Left lobe of liver (tissue), 2 donors: ENCODE measurements at places on chromosomes 5 and 9.
A peak's percentile ranks its signal among the peaks of the same experiment; 100 is the strongest.

- no peak for DNase-seq
Observed at GRCh38 chr5:90956511-90957097, 398.0 kb downstream of the ADGRV1 start.

DNA sequence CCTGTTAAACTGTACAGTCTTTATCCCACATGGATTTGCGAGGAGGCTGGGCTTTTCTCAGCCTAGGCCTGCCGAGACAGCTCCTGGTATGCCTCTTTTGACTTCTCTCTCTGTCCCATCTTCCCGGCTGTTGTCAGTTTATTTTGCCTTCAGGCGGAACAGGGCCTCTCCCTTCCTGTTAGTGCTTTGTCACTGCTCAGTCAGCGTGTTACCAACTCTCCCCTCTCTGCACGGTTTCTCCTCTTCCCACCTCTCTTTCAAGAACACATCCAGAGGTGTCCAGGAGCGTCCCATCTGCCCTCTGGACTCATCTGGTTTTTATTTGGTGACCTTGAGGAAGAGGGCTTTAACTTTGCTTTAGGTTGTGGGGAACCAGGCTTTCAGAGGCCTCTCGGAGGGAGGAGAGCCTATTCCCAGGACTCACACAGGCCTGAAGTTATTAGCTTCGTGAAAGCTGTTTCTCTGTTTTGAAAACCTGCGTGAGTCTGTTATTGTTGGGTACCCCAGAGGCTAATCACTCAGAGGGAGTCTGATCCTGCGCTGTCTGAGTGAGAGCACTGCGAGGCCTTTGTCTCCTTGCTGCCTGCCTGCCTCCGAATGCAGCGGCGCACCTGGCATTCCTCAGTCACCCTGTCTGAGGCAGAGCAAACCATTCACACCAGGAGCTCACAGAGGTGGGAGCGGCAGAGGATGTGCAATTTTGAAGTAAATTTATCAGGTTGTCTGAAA, 234.4 kb upstream of the MPDZ start:
- no peak for DNase-seq

DNA sequence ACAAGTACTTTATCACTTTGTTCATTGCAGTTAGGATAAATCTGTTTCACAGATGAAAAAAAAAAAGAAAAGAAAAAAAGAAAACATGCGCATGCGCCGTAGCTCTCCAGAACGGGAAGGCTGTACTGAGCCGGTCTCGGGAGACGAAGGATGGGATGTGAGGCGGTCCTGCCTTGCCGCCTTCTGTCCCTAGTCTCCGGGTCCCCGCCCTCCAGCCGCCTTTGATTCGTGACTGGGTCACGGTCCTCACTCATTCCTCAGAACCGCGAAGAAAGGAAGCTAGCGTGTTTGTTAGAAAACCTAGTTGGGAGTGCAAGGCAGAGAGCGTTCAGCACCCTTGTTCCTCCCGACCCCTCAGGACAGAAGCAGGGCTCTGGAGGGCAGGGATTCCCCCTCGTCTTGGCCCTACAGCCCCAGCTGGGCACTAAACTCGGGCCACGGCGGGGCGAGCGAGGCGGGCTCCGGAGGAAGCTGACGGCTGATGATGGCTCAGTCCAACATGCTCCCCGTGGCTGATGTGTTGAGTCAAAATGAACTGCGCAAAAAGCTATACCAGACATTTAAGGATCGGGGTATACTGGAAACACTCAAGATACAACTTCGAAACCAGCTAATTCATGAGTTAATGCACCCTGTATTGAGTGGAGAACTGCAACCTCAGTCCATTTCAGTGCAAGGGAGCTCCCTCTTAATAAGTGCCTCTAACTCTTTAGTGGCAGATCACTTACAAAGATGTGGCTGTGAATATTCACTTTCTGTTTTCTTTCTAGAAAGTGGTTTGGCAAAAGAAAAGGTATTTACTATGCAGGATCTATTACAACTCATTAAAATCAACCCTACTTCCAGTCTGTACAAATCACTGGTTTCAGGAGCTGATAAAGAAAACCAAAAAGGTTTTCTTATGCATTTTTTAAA, 40.0 kb downstream of the CPLANE1 start:
- no peak for DNase-seq

DNA sequence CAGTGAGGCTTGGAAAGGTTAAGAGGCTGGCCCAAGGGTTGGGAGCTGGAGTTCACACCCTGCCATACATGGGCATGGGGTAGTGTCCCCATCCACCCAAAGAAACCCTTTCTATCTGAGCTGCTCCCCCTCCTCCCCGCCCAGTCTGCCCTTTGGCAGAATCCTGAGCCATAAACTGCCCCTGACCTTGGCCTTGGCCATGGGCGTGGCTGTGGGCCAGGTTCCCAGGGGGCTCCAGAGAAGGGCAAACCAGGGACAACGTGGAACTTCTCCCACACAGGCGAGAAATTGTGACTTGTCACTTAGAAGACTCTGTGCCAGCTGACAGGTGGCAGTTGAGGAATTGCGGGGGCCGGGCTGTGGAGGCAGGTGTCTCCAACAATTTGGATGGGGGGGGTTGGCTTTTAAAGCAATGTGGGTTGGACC, 4.8 kb downstream of the FAM78A start:
- no peak for DNase-seq

DNA sequence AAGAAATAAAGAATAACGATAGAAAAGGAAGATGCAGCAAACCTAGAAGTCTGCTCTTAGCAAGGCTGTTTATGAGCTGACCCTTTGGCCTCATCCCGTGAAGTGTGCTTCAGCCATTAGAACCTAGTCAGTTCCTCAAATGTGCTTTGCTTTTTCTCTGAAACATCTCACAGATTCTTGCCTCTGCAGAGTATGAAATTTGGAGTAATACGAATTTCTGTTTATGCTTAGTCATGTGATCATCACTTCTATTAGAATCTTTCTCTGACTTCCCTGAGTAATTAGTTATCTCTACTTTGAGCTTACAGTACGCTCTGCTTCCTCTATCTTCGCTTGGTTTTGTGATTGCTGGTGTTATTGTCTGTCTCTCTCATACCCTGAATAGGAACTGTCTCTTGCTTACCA, 11.3 kb downstream of the CYSTM1 start:
- DNase-seq, result no peak

DNA sequence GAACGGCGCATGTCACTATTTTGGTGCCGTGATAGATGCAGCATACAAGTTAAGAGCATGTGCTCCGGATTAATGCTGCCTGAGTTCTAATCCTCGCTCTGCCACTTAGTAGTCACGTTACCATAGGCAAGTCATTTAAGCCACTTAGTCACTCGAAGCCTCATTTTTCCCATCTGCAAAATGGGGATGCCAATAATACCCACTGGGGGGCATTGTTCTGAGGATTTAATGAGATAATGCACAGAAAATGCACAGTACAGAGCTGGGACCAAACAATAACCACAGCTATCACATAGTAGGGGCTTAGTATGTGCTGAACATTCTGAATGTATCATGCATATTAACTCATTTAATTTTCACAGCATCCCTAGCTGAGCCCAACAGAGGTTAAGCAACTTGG, 9.1 kb downstream of the NIPAL4 start:
- no peak for DNase-seq

DNA sequence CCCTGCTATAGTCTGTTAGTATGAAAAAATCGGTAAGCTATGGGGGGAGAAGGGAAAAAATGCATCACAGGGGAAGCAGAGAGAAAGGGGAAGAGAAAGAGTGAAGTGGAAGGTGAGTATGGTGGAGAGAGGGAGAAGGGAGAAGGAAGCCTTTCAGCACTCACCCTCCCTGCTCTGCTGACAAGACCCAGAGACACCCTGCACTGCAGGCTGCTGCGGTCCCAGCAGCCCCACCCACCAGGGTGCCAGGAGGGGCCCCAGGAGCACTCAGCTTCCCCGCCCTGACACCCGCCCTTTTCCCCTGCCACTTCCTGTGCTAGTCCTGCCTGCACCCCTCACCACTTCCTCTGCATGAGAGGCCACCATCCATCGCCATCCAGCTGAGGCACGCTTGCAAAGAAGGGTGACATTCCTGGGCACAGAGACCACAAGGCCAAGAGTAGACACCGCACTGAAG, 12.7 kb downstream of the STK10 start:
- no peak for DNase-seq

DNA sequence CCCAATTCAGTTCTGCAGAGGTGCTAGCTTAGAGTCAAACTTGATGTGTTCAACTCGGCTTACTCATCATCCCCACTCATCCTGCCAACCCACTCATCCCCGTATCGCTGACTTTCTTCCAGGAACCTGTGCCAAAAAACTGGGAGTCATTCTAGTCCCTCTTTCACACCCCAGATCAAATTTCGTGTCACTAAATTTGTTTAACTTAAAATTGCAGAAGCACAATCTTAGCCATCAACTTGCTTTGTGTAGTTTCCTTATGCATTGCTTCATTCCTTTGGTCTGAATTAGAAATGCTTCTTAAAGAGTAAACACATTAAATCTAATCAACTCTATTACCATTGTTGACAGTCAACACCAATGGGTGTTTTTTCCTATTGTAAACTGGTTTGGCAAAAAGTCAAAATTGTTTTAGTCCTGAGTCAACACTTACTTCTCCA, 162.4 kb downstream of the TTC39B start:
- no peak for DNase-seq

GRCh38 chr5:180140571-180140970, 68.4 kb downstream of the RASGEF1C start:
- peak; percentile 23 for DNase-seq

- no peak for DNase-seq
Observed at GRCh38 chr5:77353251-77353650, 138.9 kb downstream of the WDR41 start.

DNA sequence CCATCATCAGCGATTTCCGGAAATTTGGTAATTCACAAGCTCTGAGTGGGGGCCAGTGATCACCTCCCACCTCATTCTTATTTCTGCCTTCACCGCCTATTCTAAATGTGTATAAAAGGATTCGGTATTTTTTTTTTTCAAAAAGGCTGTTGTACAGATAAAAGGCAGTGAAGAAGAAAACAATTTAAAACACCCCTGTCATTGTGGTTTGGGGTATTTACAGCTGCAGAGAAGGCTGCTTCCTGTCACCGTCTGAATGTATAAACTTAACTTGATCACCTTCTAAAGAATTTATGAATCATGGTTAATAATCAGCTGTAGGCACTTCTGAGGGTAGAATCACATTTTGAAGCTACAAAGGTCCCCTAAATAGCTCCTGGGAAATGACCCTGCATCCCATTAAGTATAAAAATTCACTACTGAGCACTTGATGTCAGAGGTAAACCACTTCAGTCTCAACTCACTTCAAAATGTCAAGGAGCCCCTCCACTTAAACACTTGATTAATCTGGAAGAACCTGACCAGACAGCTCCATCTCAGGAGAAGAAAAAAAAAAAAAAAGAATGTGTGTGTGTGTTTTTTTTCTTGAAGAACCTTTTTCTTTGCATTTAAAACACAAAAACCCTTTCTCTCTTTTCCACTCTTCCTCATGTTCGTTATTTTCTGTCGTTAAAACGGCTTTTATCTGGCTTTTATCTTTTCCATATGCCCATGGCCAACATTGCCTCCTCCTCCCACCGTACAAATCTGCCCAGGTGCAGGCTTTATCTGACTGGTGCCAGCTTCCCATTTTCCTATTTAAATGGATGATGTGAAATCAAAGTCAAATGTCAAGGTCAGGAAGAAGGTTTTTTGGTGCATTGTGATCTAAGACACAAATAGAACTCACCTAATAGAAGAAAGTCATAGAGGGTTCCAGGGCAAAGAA, 291.2 kb downstream of the IRX1 start:
- DNase-seq, result no peak

GRCh38 chr9:114346146-114346545, 16.5 kb downstream of the ORM2 start:
- no peak for DNase-seq

DNA sequence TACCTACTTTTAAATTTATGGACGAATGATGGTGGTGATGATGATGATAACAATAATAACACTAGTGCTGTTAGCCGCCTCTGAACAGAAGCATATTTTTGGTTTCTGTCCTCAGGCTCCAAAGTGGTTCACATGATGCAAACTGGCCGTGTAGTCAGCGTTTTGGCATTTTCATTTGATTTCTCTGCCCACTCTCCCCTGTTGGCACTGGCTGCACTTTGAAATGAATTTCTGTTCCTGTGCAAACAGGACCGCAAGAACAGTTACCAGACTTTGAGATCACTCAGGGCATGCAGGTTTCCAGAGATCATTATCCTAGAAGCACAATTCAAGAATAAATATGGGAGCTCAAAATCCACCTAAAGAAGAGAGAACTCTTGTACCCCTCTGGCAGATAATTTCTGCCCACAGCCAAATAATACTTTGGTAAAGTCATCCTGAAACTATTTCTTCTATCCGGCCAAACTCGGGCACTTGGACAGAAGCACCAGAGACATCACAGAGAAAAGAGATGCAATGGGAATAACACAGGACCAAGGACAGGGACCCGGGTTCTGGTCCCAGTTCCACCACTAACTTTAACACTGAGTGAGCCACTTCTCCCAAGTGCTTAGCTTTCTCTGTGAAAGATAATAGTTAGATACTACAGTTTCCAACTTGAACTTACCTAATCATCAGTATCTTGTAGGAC, 201.7 kb upstream of the PTGER4 start:
- no peak for DNase-seq

GRCh38 chr9:29214690-29215253, 1641.5 kb upstream of the C9orf72 start:
- DNase-seq, result no peak

DNA sequence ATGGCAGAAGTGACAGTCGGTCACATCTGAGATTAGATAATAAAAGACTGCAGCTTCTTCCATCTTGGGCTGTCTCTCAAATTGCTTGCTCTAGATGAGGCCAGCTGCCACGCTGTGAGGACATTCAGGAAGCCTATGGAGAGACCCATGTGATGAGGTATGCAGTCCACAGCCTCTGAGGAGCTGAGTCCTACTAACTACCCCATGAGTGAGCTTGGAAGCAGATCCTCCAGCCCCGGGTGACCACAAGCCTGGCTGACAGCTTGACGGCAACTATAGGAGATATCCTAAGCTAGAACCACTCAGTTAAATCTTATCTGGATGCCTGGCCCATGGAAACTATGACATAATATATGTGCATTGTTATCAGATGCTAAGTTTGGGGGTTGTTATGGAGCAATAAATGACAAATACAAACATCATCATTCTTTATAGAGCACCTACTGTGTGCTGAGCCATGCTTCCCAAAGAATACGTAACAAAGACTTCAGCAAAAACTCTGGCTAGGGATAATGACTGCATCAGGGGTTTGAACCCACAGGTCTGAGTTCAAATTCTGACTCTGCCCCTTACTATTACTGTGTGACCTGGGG, 26.7 kb downstream of the KCNV2 start:
- DNase-seq, result no peak

- DNase-seq, result no peak
Observed at GRCh38 chr9:71910650-71911060, 338 bp downstream of the ABHD17B start.

DNA sequence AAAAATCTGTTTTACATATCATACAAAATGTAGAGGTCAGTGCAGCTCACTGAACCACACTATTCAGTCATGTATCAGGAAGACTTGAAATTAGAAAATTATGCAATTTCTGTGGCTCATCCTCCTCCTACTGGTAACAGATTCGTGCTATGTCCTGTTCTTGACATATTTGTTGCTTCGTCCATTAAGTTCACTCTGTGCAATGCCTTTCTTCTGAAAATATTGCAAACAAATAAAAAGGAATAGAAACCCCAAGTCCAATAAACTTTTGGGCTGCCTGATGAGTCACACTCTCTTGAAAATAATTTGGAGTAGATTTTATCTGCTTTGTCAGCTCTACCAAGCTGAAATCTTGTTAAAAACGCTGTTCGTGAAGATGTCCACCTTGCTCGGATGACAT, 391.2 kb downstream of the RAB3C start:
- DNase-seq, result no peak

GRCh38 chr5:62268234-62268633, 37.8 kb upstream of the KIF2A start:
- DNase-seq, result no peak
